HEK293T (cell line): ENCODE measurements at places on chromosomes 16 and 17.
A peak's percentile ranks its signal among the peaks of the same experiment; 100 is the strongest.

DNA sequence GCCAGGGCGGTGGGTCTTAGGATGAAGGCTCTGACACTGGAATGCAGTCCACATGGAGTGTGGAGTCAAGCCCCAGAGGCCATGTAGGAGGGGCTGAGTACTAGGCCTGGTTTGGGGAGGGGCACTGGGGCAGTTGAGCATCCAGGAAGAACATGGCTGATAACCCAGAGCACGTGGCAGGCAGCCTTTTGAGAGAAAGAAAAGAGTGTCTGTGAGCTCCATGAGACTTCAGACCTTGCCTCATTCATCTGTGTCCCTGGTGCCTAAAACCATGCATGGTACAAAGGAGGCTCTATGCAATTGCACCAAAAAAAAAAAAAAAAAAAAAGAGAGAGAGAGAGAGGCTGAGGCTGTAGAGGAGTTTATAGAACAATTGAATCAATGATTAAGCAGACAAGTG lies 14.6 kb downstream of the SLC46A1 start:
- no peak for DNase-seq

DNA sequence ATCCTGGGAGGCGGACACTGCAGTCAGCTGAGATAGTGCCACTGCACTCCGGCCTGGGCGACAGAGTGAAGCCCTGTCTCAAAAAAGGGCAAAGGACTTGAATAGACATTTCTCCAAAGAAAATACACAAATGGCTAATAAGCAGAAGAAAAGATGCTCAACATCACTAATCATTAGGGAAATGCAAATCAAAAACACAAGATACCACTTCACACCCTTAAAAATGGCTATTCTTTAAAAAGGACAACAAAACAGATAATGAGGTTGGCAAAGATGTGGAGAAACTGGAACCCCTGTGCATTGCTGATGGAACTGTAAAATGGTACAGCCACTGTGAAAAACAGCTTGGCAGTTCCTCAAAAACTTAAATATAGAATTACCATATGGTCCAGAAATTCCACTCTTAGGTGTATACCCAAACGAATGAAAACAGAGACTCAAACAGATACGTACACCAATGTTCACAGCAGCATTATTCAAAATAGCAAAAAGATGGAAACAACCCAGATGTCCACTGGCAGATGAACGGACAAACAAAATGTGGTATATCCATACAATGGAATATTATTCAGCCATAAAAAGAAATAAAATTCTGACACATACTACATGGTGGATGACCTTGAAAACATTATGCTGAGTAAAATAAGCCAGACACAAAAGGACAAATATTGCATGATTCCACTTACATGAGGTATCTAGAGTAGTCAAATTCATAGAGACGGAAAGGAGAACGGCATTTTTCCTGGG lies 35.5 kb downstream of the BRIP1 start:
- no peak for DNase-seq

- no peak for DNase-seq
These were observed 114.4 kb downstream of the SEC14L1 start for GRCh38 chr17:77254951-77255825.

DNA sequence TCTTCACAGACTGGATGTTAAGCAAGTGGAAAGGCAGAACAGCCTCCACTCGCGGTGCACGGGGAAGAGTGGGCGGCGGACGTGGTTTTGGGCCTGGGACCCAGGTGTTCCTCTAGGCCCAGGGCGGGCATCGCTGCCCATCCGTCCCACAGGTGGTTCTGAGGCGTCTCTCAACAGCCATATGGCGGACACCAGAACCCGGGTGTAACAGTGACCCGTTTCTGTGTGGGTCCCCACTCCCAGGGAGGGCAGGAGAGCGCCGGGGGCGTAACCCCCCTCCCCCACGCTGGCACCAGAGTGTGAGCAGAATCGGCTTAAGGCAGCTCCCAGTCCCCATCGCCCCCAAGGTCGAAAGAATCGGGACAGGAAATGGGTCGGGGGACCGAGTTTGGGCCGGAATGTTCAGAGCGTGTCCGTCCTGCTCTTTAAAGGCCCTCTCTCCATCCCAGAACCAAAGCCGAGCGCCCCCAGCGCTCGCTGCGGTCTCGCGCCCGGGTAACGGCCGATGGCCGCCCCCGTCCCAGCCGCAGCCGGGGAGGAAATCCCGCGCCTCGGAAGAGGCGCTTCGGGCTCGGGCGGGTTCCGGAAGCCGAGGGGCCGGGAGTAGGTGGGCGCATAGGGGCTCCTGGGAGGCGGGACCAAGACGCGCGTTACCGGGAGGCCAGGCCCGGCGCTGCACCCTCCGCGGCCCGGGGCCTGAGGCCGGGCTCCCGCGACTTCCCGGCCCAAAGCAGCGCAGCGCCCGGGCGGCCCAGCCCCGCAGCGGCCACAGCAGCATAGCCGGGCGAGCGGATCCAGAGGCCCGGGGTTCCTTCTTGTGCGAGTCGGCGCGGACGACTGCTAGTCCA lies at the start of gene TK2:
TK2 (minus strand) TSS at position 839 of the 848 bp plus-strand sequence; CDS start at position 778, 61 bp downstream.
- peak; percentile 74 for DNase-seq

- no peak for DNase-seq
These were observed 45.9 kb upstream of the MEIOC start for GRCh38 chr17:44610331-44610730.

DNA sequence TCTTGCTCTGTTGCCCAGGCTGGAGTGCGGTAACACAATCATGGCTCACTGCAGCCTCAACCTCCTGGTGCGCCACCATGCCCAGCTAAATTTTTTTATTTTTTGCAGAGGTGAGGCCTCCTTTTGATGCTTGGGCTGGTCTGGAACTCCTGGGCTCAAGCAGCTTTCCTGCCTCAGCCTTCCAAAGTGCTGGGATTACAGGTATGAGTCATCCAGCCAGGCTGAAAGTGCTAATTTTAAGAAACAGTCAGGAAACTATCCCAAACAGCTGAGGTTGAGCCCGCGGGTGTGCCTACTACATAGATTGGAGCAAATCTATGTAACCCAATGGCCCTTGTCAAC lies 738 bp upstream of the XPO6 start:
- DNase-seq, result no peak

- DNase-seq, result no peak
These were observed 75.7 kb downstream of the SPAG9 start for GRCh38 chr17:51044976-51045375.

DNA sequence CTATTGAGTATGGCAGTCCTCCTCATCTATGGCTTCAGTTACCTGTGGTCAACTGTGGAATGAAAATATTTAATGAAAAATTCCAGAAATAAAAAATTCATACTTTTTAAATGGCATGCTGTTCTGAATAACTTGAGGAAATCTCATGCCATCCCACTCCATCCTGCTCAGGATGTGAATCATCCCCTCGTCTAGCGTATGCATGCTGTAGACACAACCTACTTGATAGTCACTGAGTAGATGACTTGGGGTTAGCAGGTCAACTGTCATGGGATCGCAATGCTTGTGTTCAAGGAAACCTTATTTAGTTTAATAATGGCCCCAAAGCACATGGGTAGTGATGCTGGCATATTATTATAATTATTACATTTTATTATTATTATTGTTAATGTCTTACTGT lies 4.8 kb upstream of the VAC14 start:
- no peak for DNase-seq

- no peak for DNase-seq
These were observed 3.4 kb downstream of the FAM222B start for GRCh38 chr17:28839221-28839620.

GRCh38 chr16:50354629-50355456 lies 13.9 kb downstream of the BRD7 start:
- no peak for DNase-seq

DNA sequence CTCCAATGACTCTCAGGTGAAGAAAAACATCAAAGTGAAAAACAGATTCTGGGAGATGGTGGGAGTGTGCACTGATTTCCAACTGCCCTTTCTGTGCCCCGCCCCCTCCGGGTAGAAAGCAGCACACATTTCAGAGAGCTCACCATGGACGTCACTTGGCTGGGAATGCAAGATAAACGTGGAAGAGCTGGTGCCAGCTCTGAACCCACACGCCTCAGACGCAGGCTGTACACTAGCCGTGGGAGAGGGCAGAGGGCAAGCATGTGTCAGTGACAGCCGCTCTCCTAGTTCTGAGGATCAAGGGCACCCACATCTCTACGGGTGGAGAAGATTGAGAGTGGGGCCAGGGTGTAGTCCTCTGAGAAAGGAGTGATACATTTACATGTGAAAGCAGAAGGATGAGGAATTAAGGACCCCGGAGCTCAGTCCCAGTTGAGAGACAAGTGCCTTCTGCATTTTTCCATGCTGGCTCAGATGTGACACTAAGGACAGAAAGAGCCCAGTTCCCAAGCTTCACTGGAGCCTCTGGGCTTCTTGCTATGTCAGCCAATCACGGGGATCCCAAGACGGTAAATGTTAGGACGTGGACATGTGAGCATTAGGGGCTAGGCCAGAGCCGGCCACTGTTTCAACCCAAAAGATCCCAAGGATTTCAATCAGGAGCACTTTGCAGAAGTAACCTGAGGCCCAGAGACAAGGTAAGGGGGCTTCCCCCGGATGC lies 101.3 kb downstream of the ZFHX3 start:
- no peak for DNase-seq

- DNase-seq, result no peak
These were observed 193.2 kb upstream of the MYOCD start for GRCh38 chr17:12472252-12473173.

DNA sequence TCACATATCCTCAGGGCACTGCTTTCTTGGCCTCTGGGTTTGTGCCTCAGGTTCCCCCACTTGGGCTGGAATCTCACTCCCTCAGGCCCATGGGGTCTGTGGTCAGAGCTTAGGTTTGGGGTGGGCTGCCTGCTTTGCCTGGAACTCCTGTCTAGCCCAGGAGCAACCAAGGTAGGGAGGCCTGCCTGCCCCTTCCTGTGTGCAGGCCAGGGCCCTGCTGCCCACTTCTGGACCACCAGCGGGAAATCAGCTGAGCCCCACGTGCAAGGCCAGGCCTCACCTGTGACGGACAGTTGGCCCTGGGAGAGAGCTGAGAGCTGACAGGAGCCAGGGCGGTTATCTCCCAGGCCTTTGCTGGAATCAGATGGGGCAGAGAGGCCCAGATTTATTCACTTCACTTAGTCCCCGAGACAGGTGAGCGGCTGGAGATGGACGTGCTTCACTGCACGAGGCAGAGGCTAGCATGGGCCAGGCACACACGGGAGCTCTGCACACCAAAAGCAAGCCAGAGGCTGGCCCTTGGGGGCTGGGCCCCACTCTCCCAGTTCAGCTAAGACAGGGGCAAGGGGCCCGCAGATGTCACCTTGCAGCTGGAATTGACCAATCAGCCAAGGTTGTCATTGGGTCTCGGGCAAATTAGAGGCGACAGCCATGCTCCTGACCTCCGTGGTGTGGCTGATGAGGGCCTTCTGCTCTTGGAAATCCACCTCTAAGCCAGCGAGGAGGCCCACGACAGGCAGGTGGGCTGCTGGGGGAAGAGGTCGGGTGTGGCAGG lies 49.9 kb upstream of the DOC2B start:
- DNase-seq, result no peak

GRCh38 chr17:27457360-27457715 lies 1.1 kb downstream of the KSR1 start:
- DNase-seq, result no peak

DNA sequence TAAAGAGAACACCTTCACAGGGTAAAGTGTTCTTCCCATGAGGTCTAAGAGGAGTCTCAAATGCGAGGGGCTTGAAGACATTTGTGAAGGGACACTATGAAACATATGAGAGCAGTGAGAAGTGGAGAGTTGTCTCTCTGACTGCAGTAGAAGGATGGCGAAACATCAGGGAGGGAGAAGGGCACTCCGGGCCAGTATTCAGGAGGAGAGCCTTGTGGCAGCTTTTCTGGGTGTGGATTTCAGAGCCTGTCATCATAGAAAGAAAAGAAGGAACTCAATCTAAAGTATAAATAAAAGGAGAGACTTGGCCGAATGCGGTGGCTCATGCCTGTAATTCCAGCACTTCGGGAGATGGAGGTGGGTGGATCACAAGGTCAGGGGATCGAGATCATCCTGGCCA lies 117.2 kb downstream of the RBFOX1 start:
- no peak for DNase-seq

DNA sequence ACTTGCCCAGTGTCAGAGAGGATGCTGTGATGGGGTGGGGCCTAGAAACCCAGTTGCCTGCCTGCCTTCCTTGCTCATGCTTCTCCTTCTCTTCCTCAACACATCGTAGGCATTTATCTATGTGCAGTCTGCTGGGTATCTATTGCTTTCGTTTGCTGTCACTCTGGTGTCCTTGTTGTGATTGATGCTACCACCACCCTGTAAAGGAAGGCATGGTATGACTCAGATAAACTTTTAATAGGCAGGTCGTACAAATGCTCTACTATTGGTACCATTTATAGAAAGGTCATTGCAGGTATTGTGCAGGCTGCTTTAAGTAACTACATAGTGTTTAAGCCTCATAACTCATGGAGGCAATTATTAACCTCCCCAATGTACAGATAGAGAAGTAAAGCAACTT lies 368.9 kb downstream of the UTP18 start:
- no peak for DNase-seq

- DNase-seq, result no peak
These were observed 7.2 kb downstream of the OMG start for GRCh38 chr17:31289790-31290189.

DNA sequence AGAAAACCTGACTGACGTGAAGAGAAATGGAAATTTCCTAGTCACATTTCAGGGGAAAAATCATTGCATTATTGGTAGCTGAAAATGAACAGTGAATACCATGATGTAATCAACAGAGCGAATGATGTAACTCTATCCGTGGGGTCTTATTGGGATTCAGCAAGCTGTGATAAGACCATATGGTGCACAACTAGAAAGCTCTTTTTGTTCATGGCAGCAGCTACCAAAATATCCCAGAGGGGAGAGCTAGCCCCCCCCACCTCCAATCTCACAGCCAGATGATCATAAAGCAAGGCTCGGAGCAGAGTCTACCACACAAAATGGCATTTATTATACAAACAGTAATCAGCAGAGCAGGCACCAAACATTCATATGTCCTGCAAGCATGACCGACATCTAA lies 22.2 kb upstream of the DNAH17 start:
- DNase-seq, result no peak

GRCh38 chr16:78129349-78129748 lies 29.9 kb downstream of the WWOX start:
- no peak for DNase-seq

GRCh38 chr17:35254107-35254773 lies 11.4 kb downstream of the SLFN5 start:
- DNase-seq, result no peak

GRCh38 chr16:77840093-77840492 lies 51.7 kb downstream of the VAT1L start:
- DNase-seq, result no peak

DNA sequence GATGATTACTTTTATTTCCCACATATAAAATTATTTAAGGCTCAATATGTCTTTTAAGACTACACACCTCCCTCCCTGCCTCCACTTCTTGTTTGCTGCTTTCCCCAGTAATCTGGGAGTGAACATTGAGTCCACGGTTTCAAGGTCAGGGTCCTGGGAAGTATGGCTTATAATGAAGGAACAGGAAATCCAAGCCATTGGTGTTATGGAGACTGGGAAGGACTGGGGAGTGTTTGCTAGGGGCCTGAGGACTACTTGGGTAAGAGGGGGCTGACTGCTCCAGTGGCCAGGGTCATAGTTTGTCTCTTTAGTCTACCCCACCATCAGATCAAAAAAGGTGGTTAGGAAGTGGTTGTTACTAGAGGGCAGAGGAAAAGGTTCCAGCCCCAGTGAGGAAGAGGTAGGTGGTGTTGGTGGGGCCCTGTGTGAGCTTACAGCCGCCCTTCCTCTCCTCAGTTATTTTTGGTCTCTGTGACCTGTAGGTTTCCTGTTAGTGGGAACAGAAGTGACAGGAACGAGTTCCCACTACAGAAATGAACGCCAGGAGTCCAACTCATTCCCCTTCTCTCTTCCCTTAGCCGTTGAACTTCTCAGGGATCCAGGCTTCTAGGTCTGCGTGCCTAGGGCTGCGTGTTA lies 742 bp upstream of the SLC16A13 start:
- DNase-seq, result no peak
